ENCODE measurements at places on chromosomes 2 and 18.
A peak's percentile ranks its signal among the peaks of the same experiment; 100 is the strongest.

GRCh38 chr18:30457156-30457555 lies 585.4 kb downstream of the DSC3 start:
- H3K27me3 ChIP-seq = no peaks in the 10 kb centered on the region
- H3K4me1 ChIP-seq = no peaks in the 10 kb centered on the region
- no peak for DNase-seq
- no peak overlapping the region for H3K4me3 ChIP-seq
- H3K27ac ChIP-seq = no peak overlapping the region
- H3K36me3 ChIP-seq = no peaks in the 10 kb centered on the region

GRCh38 chr18:77316641-77317040 lies 67.0 kb downstream of the GALR1 start:
- H3K27ac ChIP-seq = no peak overlapping the region
- no peaks in the 10 kb centered on the region for H3K36me3 ChIP-seq
- DNase-seq = no peak
- H3K4me3 ChIP-seq = no peak overlapping the region
- peaks cover 4% of the 10 kb centered on the region for H3K4me1 ChIP-seq

DNA sequence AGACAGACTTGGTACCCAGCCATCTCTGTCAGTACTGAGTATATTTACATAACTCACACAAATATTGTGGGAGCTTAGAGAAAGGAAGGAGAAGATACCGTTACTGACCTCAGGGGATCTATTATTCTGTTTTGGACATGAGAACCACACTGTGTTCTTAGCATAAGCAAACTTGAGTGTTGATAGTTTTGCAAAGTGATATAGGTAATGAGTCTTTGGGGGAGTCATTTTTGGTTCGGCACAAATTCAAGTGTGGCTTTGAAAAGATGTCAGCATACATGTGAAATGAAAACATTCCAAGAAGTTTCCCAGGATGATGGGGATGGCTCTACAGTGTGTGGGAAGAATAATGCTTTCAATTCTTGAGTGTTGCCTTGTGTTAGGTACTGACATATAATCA lies 24.1 kb downstream of the SMARCAL1 start:
- H3K4me3 ChIP-seq = no peak overlapping the region
- H3K36me3 ChIP-seq = no peaks in the 10 kb centered on the region
- no peak for DNase-seq
- no peaks in the 10 kb centered on the region for H3K4me1 ChIP-seq

GRCh38 chr2:192029089-192029488 lies 165.6 kb downstream of the TMEFF2 start:
- no peak overlapping the region for H3K27ac ChIP-seq
- no peak for DNase-seq
- H3K4me1 ChIP-seq = no peaks in the 10 kb centered on the region
- no peaks in the 10 kb centered on the region for H3K27me3 ChIP-seq
- no peaks in the 10 kb centered on the region for H3K36me3 ChIP-seq

- H3K4me3 ChIP-seq = no peak overlapping the region
- no peak overlapping the region for H3K27ac ChIP-seq
- DNase-seq = no peak
- no peaks in the 10 kb centered on the region for H3K27me3 ChIP-seq
Measured at GRCh38 chr18:2597639-2598038, 26.3 kb downstream of the NDC80 start.

DNA sequence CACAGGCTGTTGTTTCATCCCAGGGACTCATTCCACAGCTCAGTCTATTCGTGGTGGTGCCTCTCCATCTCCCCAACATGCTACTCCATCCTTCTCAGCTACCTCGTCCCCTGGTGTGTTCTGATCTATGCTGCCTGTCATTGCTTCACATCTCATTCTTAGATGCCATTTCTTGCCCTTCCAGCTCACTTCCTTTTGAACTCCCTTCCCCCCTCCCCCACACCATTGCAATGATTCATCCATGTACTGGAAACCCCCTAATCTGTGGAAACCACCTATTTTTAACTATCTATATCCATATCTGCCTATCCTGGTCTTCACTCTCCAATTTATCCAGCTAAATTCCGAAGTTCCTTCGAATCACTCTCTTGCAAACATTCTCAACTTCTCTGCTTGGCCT lies 65.7 kb upstream of the PARD3B start:
- H3K4me3 ChIP-seq = no peak overlapping the region
- H3K27me3 ChIP-seq = no peaks in the 10 kb centered on the region
- no peaks in the 10 kb centered on the region for H3K36me3 ChIP-seq

- no peaks in the 10 kb centered on the region for H3K27me3 ChIP-seq
- H3K4me1 ChIP-seq = peaks cover 13% of the 10 kb centered on the region
- H3K27ac ChIP-seq = no peak overlapping the region
- no peaks in the 10 kb centered on the region for H3K36me3 ChIP-seq
- no peak for DNase-seq
Measured at GRCh38 chr2:10016802-10017258, 26.5 kb upstream of the KLF11 start.

GRCh38 chr2:135167273-135167672 lies 115.2 kb downstream of the RAB3GAP1 start:
- DNase-seq = no peak
- no peaks in the 10 kb centered on the region for H3K27me3 ChIP-seq
- H3K36me3 ChIP-seq = peaks cover 11% of the 10 kb centered on the region
- H3K4me1 ChIP-seq = peaks cover 11% of the 10 kb centered on the region
- no peak overlapping the region for H3K27ac ChIP-seq

DNA sequence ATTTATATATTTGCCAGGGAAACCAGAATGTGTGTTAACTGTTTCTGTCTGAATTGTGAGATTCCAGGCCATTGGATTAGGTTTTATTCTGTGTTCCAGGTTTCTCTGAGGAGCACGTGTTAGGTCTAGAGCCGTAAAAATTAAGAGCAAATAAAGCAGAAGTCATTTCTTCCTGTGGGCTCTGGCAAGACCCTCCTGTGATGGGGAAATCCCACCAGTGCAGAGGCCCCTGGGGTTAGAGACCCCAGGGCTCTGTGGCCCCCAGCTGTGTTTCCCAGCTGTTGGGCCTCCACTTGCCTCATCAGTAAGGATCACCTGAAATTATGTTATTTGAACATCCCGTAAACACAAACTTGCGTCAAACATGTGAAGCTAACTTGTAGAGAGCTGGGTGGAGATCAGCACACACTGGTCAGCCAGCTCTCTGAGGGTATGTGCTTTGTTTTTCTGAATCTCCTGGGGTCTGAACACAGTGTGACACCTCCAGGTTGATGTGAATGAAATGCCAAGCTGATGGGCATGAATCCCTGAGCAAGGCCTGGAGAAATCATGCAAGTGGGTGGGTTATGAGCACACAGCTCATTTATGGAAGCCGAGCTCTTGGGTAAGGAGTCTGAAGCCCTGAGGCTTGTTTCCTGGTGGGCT lies 50.3 kb downstream of the HK2 start:
- no peak overlapping the region for H3K27ac ChIP-seq
- no peak overlapping the region for H3K4me3 ChIP-seq
- DNase-seq = no peak
- H3K36me3 ChIP-seq = no peaks in the 10 kb centered on the region

- H3K4me1 ChIP-seq = no peaks in the 10 kb centered on the region
- H3K36me3 ChIP-seq = no peaks in the 10 kb centered on the region
- no peaks in the 10 kb centered on the region for H3K27me3 ChIP-seq
- DNase-seq = no peak
- H3K4me3 ChIP-seq = no peak overlapping the region
Measured at GRCh38 chr2:127429291-127429690, 11.1 kb downstream of the PROC start.

GRCh38 chr2:237217995-237218616 lies 132.4 kb downstream of the COPS8 start:
- DNase-seq = no peak
- no peaks in the 10 kb centered on the region for H3K36me3 ChIP-seq
- H3K4me3 ChIP-seq = no peak overlapping the region
- H3K27ac ChIP-seq = peak overlapping the region; percentile 29
- H3K27me3 ChIP-seq = no peaks in the 10 kb centered on the region
- H3K4me1 ChIP-seq = peaks cover 22% of the 10 kb centered on the region

DNA sequence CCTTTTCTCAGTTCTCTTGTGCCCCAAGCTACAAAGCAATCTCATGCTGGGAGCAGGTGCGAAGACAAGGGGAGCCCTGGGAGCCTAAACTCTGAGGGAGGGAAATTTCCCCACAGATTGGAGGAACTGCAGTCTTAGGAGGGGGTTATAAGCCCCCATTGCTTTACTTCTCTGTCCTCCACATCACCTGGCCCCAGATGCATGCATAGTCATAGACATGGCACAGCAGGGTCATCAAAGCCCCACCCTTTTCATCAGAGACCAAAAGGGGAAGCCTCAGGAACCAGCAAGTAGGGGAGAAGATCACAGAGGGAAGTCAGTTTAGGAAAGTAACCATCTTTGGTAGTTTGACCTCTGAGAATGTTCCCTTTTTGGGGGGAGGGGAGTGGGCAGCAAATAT lies 33.7 kb downstream of the LANCL1 start:
- H3K27me3 ChIP-seq = no peaks in the 10 kb centered on the region
- no peaks in the 10 kb centered on the region for H3K36me3 ChIP-seq
- H3K27ac ChIP-seq = no peak overlapping the region
- no peak overlapping the region for H3K4me3 ChIP-seq
- DNase-seq = no peak

DNA sequence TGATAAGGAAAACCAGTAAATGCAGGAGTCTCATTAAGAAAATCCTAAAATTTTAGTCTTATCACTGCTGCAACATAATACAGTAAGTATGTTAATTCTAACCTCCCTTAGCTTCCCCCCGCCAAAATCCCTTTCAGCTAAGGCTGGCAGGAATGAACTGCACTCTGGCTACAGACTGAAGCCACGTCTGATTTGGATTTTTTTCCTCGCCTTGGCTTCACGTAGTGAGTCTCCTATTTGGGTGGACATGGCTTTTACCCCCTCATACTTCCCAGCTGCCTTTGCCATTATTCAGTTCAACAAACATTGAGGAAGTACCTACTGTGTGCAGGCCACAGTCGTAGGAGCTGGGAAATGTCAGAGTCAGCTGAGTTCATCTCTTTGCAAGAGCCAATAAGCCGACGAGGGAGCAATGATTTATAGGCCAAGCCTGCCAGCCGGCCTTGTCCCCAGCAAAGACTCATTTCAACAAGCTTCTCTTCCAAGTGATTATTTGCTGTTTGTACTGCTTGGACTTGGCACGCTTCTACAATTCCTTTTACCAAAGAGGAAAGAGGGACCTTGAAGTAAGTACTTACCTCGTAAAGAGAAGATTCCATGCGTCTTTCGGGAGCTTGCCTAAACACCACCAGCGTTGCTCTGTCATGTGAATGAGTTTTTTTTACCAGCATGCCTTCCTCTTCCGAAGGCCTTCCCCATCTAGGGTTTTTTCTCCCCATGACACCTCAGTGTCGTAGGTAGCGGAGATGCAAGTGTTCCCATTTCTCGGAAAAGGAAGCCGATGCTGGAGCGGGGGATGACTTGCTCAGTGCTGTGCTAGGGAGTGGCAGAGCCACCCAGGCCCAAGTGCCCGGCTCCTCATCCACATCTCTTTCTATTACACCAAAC lies 138.6 kb downstream of the KLHL29 start:
- H3K27me3 ChIP-seq = no peaks in the 10 kb centered on the region
- peak; percentile 30 for DNase-seq
- H3K27ac ChIP-seq = peak overlapping the region; percentile 80
- H3K4me3 ChIP-seq = no peak overlapping the region
- H3K36me3 ChIP-seq = no peaks in the 10 kb centered on the region

GRCh38 chr2:83364264-83364663 lies 1094.8 kb downstream of the SUCLG1 start:
- H3K27me3 ChIP-seq = no peaks in the 10 kb centered on the region
- no peak for DNase-seq
- H3K27ac ChIP-seq = no peak overlapping the region
- H3K4me1 ChIP-seq = no peaks in the 10 kb centered on the region
- H3K4me3 ChIP-seq = no peak overlapping the region

GRCh38 chr2:219973136-219973535 lies 345.7 kb downstream of the SLC4A3 start:
- no peak overlapping the region for H3K4me3 ChIP-seq
- no peaks in the 10 kb centered on the region for H3K4me1 ChIP-seq
- DNase-seq = no peak
- H3K36me3 ChIP-seq = no peaks in the 10 kb centered on the region
- no peaks in the 10 kb centered on the region for H3K27me3 ChIP-seq

- H3K4me3 ChIP-seq = no peak overlapping the region
- no peak for DNase-seq
- no peaks in the 10 kb centered on the region for H3K36me3 ChIP-seq
- no peak overlapping the region for H3K27ac ChIP-seq
Measured at GRCh38 chr2:38120264-38120592, 44.3 kb upstream of the CYP1B1 start.

DNA sequence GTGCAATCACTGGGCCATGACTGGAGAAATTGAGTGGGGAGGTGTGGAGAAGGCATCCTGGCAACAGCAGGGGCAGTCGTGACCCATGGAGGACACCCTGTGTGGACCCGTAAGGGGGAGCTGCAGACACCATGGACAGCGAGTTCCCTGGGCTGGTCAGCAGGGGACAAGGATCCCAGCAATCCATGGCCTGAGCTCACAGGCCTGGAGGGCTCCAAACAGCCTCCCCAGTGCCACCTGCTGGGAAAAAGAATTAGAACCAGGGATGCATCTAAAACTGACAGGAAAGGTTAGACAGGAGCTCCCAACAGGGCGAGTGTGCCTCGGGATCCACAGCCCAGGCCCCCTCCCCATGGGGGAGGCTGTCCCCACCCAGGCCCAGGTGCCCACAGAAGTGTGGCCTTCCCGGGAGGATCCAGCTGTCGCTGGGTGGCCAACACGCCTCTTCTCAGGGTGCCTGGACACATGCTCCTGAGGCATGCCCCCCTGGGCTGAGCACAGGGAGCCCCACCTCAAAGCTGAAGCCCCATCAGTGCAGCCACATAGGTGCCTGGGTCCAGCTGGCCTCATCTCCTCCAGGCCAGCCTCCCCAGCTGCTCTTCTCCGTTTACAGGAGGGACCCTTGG lies 20.5 kb upstream of the KIF1A start:
- H3K4me1 ChIP-seq = no peaks in the 10 kb centered on the region
- H3K27me3 ChIP-seq = no peaks in the 10 kb centered on the region

DNA sequence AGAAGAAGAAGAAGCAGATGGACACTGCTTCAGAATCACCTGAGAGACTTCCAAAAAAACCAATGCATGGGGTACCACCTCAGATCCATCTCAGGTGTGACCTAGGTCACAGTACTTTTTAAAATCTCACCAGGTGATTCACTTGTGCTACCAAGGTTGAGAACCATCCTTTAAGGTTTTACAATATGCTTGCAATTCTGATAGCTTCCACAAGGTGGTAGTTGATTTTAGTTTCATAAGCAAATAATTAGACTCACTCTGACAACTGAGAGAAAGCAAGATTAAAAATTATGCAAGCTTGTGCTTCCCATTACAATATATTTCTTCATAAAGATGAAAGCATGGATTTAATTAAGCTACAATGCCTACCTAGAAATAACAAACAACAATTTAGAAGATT lies 355.1 kb downstream of the EN1 start:
- DNase-seq = no peak
- no peak overlapping the region for H3K27ac ChIP-seq
- no peak overlapping the region for H3K4me3 ChIP-seq
- no peaks in the 10 kb centered on the region for H3K36me3 ChIP-seq

DNA sequence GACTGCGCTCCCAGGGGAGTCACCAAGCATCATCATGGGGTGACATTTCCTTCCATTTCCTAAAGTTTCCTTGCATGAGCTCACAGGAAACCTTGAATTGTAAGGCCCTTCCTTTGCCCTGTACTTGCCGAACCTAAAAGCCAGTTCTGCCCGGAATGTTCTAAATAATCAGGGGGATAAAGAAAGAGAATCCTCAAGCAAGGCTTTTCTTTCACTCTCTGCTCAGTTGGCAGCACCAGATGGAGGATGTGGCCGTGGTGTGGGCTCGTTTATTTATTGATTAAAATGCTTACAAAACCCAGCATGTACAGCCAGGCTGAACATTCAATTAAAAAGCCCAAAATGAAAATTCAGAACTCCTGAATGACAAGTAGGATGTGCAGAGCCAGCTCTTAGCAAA lies 170.5 kb downstream of the SH3RF3 start:
- H3K27me3 ChIP-seq = no peaks in the 10 kb centered on the region
- no peaks in the 10 kb centered on the region for H3K4me1 ChIP-seq
- H3K4me3 ChIP-seq = no peak overlapping the region
- DNase-seq = no peak
